Testis (tissue), 5 donors: ENCODE measurements at places on chromosomes 5 and 9.

DNA sequence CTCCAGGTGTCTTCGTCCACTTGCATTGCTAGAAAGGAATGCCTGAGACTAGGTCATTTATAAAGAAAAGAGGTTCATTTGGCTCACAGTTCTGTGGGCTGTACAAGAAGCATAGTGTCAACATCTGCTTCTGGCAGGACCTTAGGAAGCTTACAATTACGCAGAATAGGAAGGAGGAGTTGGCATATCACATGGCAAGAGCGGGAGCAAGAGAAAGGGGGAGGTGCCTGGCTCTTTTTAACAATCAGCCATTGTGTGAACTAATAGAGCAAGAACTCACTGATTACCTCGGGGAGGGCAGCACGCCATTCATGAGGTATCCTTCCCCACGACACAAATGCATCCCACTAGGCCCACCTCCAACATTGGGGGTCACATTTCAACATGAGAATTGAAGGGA is 134.4 kb upstream of the EFNA5 start:
- no peak for DNase-seq

- DNase-seq = no peak
These were observed 46.8 kb downstream of the INIP start for GRCh38 chr9:112670991-112671625.

DNA sequence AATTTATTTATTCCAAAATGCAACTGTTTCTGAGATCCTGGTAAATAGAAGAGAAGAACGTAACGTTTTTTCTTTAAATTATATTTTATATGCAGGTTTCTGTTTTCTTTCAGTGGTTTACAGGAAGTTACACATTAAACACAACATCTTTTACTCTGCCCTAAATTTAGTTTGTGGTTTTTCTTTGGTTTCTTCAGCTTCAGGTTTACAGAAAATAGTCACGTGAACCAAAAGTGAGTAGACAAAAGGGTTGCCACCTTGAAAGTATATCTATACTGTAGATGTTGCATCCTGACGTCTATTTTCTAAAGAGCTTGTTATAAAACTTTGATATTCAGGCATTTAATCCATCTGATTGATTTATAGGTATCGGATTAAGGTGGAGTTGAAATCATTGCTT is 1236.6 kb downstream of the MAT2B start:
- DNase-seq = no peak

- DNase-seq = no peak
These were observed 11.6 kb upstream of the CLTB start for GRCh38 chr5:176427971-176428370.

GRCh38 chr9:130885484-130886375 is 10.9 kb downstream of the QRFP start:
- no peak for DNase-seq
